DND-41 (cell line): ENCODE measurements at places on chromosomes 2 and 18.
A peak's percentile ranks its signal among the peaks of the same experiment; 100 is the strongest.

GRCh38 chr2:72211777-72212485, 64.3 kb upstream of the CYP26B1 start:
- H3K27ac ChIP-seq = no peak overlapping the region
- no peaks in the 10 kb centered on the region for H3K36me3 ChIP-seq
- no peaks in the 10 kb centered on the region for H3K4me1 ChIP-seq
- H3K4me3 ChIP-seq = no peak overlapping the region
- no peaks in the 10 kb centered on the region for H3K27me3 ChIP-seq

DNA sequence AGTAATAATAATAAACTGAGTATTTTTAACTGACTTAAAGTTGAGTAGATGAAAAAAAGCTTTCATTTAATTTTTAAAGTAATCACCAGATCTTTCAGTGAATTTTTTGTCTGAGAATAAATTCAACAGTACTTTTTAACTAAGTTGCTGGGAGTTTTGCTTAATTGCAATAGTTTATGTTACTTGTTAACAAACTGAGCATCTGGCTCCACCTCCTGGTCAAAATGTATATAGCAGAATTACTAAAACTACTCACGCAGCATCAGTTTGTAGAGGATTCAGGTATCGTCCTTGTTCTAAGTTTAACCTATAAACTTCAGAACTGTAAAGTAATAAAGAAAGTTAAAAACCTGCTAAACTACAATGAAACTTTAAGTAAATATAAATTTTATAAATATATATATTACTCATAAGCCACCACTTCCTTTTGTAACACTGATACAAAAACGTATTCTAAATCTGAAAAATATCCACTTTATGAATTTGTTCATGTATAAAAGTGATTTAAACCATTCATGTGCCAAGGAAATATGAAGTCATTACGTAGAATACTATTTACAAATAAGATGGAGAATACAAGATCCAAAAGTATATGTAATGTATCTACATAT, 21.3 kb downstream of the NOL10 start:
- DNase-seq = peak; percentile 20
- no peak overlapping the region for H3K27ac ChIP-seq
- no peaks in the 10 kb centered on the region for H3K4me1 ChIP-seq
- peaks cover 53% of the 10 kb centered on the region for H3K36me3 ChIP-seq

GRCh38 chr2:237731663-237732062, 66.9 kb upstream of the RBM44 start:
- peaks cover 29% of the 10 kb centered on the region for H3K36me3 ChIP-seq
- H3K27me3 ChIP-seq = no peaks in the 10 kb centered on the region

GRCh38 chr18:58218117-58218516, 174.1 kb downstream of the NEDD4L start:
- peaks cover 13% of the 10 kb centered on the region for H3K4me1 ChIP-seq
- DNase-seq = no peak
- H3K27me3 ChIP-seq = peaks cover 4% of the 10 kb centered on the region
- no peak overlapping the region for H3K4me3 ChIP-seq
- H3K36me3 ChIP-seq = no peaks in the 10 kb centered on the region
- H3K27ac ChIP-seq = no peak overlapping the region

DNA sequence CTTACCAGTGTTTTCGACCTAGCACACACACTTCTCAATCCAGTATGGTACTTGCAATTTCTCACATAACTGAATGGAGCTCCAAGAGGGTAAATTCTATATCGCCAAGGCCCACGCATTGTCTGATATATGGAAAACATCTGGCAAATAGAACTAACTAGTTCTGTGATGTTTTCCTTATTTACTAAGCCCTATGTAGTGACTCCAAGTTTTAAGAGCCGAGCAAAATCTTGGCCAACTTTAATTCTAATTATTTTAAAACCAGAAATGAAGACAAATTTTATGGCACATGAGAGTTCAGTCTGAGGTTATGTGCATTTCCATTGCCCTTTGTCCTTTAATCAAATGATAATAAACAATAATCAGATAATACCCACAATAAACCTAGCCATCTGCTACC, 1119.7 kb upstream of the CNTNAP5 start:
- H3K27me3 ChIP-seq = no peaks in the 10 kb centered on the region
- DNase-seq = no peak
- H3K27ac ChIP-seq = no peak overlapping the region
- no peaks in the 10 kb centered on the region for H3K4me1 ChIP-seq
- no peak overlapping the region for H3K4me3 ChIP-seq

DNA sequence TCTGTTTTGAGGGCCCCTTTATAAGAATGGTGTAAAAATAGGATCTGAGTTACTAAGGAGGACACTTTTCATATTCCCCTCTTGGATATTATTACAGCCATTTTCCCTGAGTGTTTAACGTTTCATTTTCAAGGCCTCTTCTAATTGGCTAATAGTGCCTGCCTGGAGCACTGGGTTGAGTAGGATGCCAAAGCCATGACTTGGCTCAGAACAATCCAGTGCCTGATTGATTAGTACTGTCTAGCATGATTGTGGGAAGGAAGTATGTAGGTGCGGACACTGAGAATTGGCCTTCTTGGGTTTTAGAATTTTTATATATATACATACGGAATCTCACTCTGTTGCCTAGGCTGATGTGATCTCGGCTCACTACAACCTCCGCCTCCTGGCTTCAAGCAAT, 66.1 kb downstream of the NAB1 start:
- no peak for DNase-seq
- H3K27ac ChIP-seq = no peak overlapping the region
- no peaks in the 10 kb centered on the region for H3K36me3 ChIP-seq
- H3K4me1 ChIP-seq = no peaks in the 10 kb centered on the region
- H3K27me3 ChIP-seq = no peaks in the 10 kb centered on the region
- no peak overlapping the region for H3K4me3 ChIP-seq

- no peak overlapping the region for H3K27ac ChIP-seq
- H3K36me3 ChIP-seq = no peaks in the 10 kb centered on the region
- DNase-seq = peak; percentile 37
- peaks cover 35% of the 10 kb centered on the region for H3K27me3 ChIP-seq
- peak overlapping the region; percentile 60 for H3K4me3 ChIP-seq
Measured at GRCh38 chr2:25041307-25041927, 459 bp upstream of the EFR3B start.

DNA sequence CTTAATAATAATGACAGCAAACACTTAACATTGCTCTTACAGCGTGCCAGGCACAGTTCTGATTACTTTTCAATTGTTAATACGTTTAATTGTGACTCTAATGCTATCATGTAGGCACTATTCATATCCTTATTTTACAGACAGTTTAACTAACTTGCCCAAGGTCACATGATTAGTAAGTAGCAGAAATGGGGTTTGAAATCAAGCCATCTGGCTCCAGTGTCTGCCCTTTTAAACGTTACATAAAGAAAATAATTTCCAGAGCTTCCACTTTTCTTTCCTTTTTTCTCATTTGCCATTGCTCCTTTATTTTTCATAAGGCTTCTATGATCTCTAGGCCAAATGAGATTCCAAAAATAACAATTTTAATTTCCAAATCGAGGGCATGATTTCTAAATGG, 50.6 kb upstream of the IKZF2 start:
- no peak for DNase-seq
- H3K4me3 ChIP-seq = no peak overlapping the region
- H3K36me3 ChIP-seq = no peaks in the 10 kb centered on the region
- H3K27me3 ChIP-seq = no peaks in the 10 kb centered on the region
- no peaks in the 10 kb centered on the region for H3K4me1 ChIP-seq
- H3K27ac ChIP-seq = no peak overlapping the region

- DNase-seq = no peak
- no peaks in the 10 kb centered on the region for H3K36me3 ChIP-seq
- no peaks in the 10 kb centered on the region for H3K27me3 ChIP-seq
- H3K4me3 ChIP-seq = no peak overlapping the region
- H3K27ac ChIP-seq = no peak overlapping the region
Measured at GRCh38 chr2:188416367-188416766, 124.7 kb downstream of the GULP1 start.

GRCh38 chr2:172908275-172908674, 167.4 kb upstream of the MAP3K20 start:
- H3K27ac ChIP-seq = no peak overlapping the region
- H3K4me3 ChIP-seq = no peak overlapping the region
- H3K27me3 ChIP-seq = no peaks in the 10 kb centered on the region
- H3K36me3 ChIP-seq = no peaks in the 10 kb centered on the region

- H3K4me3 ChIP-seq = no peak overlapping the region
- H3K4me1 ChIP-seq = no peaks in the 10 kb centered on the region
- H3K27me3 ChIP-seq = no peaks in the 10 kb centered on the region
- H3K27ac ChIP-seq = no peak overlapping the region
- no peak for DNase-seq
Measured at GRCh38 chr2:65901756-65902155, 469.4 kb upstream of the SPRED2 start.

GRCh38 chr2:207983641-207984042, 41.7 kb downstream of the PLEKHM3 start:
- H3K36me3 ChIP-seq = no peaks in the 10 kb centered on the region
- DNase-seq = no peak
- H3K4me3 ChIP-seq = no peak overlapping the region
- no peaks in the 10 kb centered on the region for H3K4me1 ChIP-seq
- H3K27ac ChIP-seq = no peak overlapping the region
- H3K27me3 ChIP-seq = no peaks in the 10 kb centered on the region

- H3K27me3 ChIP-seq = peaks cover 8% of the 10 kb centered on the region
- no peak overlapping the region for H3K4me3 ChIP-seq
- H3K27ac ChIP-seq = no peak overlapping the region
- no peaks in the 10 kb centered on the region for H3K36me3 ChIP-seq
- DNase-seq = no peak
Measured at GRCh38 chr2:238947243-238947760, 99.4 kb downstream of the TWIST2 start.

DNA sequence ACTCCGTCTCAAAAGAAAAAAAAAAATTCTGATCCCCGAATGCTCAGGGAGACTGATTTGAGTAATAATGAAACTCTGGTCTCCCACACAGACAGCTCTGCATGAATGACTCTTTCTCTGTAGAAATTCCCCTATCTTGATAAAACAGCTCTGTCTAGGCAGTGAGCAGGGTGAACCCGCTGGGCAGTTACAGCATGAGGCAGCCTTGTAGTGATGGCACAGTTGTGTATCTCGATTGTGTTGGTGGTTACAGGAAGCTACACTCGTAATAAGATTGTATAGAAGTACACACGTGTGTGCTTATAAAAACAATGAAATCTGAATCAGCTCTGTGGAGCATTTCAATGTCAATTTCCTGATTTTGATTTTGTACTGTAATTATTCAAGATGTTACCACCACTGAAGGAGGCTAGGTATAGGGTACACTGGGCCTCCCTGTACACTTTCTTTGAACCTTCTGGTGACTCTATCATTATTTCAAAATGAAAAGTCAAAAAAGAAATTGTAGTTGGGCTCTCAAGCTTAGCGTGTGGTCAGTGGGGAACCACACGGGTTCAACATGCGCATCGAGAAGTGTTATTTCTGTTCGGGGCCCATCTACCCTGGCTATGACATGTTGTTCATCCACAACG, 34.9 kb upstream of the ATP8B1 start:
- no peak overlapping the region for H3K27ac ChIP-seq
- no peak overlapping the region for H3K4me3 ChIP-seq
- DNase-seq = no peak
- no peaks in the 10 kb centered on the region for H3K36me3 ChIP-seq
- no peaks in the 10 kb centered on the region for H3K27me3 ChIP-seq
- peaks cover 9% of the 10 kb centered on the region for H3K4me1 ChIP-seq

GRCh38 chr2:177467646-177468045, 75.1 kb downstream of the AGPS start:
- no peak for DNase-seq
- no peaks in the 10 kb centered on the region for H3K27me3 ChIP-seq
- H3K4me3 ChIP-seq = no peak overlapping the region
- peaks cover 51% of the 10 kb centered on the region for H3K36me3 ChIP-seq
- H3K27ac ChIP-seq = no peak overlapping the region
- no peaks in the 10 kb centered on the region for H3K4me1 ChIP-seq

DNA sequence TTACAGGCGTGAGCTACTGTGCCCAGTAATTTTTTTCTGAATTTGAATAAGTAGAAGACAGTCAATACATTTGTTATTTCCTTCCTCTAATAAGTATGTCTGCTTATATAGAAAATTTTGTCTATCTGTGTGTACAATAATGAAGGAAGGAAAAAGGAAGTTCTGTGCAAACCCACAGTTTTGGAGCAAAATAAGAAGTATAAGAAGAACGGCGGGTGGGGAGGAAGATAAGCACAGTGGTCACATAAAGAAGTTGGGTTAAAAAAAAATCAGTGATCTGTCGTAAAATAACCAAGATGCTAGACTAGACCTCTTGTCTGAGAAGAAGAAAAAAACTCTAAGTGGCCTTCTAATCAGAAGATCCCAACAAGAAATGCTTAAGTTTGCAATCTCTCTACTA, 20.2 kb downstream of the MGAT4A start:
- H3K27me3 ChIP-seq = no peaks in the 10 kb centered on the region
- no peak for DNase-seq

DNA sequence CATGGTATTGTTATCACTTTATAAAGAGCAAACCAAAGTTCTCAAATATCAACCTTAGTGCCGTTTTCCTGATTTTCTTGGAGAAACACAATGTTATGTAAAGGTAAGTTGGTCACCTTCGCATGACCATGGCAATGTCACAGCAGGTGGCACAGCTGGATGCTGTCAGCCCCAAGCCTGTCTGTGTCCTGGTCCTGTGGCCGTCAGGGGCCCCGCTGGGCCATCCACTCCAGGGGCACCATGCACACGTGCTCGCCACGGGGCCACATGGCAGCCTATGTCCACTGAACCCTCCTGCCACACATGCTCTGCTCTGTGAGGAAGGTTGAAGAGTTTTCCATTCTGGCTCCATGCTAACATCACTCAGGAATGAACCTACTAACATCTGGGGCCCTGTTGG, 85.9 kb downstream of the EIPR1 start:
- no peak for DNase-seq
- H3K36me3 ChIP-seq = no peaks in the 10 kb centered on the region
- no peaks in the 10 kb centered on the region for H3K4me1 ChIP-seq
- H3K27ac ChIP-seq = no peak overlapping the region
- H3K4me3 ChIP-seq = no peak overlapping the region

GRCh38 chr2:172427990-172428831, 825 bp downstream of the ITGA6 start:
- no peaks in the 10 kb centered on the region for H3K36me3 ChIP-seq
- peak overlapping the region; percentile 24; the same call in 1 of the 2 replicates for H3K4me3 ChIP-seq
- peak; percentile 52 for DNase-seq
- peaks cover 50% of the 10 kb centered on the region for H3K27me3 ChIP-seq

DNA sequence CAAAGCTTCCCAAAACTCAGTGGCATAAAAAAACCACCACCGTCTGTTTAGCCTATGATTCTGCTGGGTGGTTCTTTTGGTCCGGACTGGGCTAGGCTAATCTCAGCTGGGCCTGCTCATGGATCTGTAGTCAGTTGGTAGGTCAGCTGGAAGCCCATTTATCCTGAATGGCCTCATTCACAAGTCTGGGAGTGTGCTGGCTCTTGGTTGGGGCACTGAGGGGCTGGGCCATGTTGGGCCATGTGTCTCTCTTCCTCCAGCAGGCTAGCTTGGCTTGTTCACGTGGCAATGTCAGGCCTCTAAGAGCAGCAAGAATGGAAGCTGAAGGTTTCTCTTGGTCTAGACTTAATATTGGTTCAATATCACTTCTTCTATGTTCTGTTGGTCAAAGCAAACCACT, 95.7 kb upstream of the HS6ST1 start:
- H3K27ac ChIP-seq = peak overlapping the region; percentile 88
- H3K27me3 ChIP-seq = no peaks in the 10 kb centered on the region
- H3K36me3 ChIP-seq = no peaks in the 10 kb centered on the region
- H3K4me3 ChIP-seq = no peak overlapping the region
- peak; percentile 66 for DNase-seq

- peaks cover 5% of the 10 kb centered on the region for H3K27me3 ChIP-seq
- H3K36me3 ChIP-seq = peaks cover 4% of the 10 kb centered on the region
- peaks cover 31% of the 10 kb centered on the region for H3K4me1 ChIP-seq
- DNase-seq = peak; percentile 78
Measured at GRCh38 chr18:61893971-61894750, 1.4 kb upstream of the RNF152 start.

GRCh38 chr2:43754180-43754579, 19.7 kb upstream of the DYNC2LI1 start:
- H3K27ac ChIP-seq = no peak overlapping the region
- H3K36me3 ChIP-seq = no peaks in the 10 kb centered on the region
- no peak for DNase-seq
- no peak overlapping the region for H3K4me3 ChIP-seq
- H3K4me1 ChIP-seq = no peaks in the 10 kb centered on the region
